ENCODE measurements at places on chromosomes 4 and X. TPM values are rescaled to one million over a fixed set of nuclear protein-coding genes. Genes with fewer than 3 reads are reported as not detected.

DNA sequence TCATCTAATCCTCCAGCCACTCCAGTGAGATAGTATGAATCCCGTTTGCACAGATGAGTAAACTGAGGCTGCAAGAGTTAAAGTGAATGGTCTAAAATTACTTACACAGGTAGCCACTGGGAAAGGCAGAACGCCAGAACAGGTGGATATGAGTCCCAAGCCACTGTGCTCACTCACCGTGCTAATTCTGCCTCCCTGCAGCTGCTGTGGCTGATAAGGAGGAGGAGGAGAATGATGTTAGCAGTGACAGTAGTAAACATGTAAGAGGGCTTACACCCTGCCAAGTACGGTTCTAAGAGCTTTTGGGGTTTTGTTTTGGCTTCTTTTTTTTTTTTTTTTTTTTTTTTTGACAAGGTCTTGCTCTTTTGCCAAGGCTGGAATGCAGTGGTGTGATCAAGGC is 90.5 kb upstream of the PRPS2 start:
- DNase-seq, result no peak

DNA sequence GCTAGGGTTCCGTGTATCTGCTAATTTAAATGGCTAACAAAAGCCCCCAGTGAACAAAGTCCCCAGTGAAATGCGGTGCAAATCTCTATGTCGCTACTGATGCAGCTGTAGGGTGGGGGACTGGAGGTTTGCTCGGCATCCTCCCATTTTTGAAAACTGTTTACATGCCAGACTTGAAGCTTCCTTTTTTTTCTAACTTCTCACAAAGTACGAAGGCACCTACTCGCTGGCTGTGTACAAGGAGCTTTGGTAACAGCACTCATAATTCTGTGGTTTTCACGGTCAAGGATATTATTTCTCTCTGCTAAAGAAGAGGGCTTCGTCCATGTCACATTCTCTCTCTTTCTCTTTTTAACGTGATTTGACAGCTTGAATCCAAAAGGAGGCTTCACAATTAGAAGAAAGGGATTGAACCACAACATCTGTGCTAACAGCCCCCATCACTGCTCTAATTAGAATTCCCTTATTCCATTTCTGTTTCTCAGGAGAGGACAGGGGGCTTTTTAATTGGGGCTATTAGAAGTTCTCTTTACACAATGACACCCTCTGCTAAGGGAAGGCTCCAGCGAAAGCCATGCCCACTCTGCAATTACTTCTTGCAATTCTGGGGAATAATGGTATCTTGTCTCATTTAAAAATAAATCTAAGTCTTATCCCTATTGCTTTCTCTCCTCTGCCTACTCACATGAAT is 46.7 kb downstream of the TMEM156 start:
- peak; percentile 21 for DNase-seq

DNA sequence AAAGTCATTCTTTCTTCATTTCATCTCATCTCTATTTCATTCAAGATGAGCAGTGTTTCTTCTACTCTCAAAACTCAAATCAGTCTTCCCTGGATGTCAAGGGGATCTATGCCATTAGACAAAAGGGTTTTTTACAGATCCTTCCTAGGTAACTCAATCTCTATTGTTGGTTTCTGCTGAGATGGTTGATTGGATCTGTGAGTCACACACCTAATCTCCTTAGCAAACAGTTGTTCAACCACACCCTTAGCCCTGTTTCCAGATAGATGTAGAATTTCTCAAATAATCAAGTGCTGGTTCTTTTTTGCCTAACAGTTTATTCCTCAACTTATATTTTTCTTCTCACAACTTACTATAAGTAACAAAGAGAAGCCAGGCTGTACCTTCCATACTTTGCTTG is 200.5 kb downstream of the KDR start:
- no peak for DNase-seq

DNA sequence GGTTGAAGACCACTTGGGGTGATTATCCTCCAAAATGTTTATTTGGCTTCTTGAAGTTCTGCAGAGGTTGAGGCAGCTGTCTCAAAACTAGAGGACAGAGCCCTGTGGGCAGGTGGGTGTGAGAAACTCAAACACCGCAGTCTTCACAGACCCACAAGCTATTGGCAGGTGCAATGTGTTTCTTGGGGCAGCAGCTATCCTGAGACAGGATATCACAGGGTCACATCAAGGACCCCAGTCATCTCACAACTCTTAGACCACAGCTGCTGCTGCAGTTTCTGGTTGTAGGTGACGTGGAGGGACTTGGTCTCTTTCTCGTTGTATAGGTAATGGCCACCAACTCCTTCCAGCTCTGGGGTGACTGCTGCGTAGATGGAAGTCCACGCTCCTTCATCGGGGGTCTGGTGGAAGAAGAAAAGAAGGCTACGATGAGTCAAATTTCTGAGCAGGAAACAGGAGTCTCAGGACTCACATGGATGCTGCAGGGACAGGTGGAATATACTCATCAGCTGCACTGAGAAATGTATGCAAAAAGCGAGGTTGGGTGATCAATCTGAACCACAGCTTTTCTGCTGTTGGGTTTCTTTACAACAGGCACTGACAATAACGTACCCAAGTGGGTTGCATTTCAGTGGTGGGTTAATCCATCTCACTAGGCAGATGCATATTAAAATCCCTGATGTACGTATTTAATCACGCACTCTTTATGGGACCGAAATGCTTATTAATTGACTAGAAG is 279.8 kb downstream of the DHRSX start:
- DNase-seq, result no peak

DNA sequence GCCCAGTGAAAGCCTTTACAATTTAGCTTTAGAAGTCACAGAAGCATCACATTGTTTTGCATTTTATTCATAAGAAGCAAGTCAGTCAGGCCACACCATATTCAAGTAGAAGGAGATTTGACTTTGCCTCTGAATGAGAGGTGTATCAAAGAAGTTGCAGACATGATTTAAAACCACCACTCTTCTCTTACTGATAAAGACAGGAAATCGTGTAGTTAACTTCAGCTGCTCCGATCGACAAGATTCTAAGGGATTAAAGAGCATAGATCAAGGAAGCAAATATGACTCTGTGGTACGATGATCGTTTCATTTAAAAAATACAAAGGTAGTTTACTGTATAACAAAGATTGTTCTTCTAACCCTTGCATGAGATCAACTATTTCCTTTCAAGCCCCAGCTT is 328.0 kb upstream of the PPP1R2C start:
- DNase-seq, result no peak

DNA sequence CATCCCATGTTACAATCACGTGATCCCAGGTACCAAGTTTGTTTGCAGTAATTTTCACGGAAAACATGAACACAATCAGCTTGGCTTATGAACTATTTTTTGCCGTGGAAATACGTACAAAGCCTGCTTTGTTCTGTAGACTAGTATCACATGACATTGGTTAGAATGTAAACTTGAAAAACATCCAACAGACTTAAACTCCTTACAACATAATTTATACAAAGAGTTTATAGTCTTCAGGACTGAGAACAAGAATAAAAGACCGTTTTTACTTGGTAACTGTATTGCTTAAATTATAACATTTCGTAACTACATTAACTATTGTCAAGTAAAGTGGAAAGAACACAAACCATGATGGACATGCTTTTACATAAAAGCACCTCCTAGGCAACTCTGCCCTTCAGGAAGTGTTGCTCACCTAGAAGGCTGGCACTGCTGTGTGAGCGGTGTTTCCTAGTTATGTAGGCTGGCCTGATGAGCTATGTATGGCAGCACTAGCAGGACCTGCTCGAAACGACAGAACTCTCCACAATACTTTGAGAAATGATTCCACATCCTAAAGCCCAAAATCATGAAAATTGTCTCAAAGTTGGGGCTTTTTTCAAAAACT is 41.8 kb upstream of the WDR1 start:
- peak; percentile 3 for DNase-seq

GRCh38 chrX:8043121-8043520 is 115.9 kb upstream of the PNPLA4 start:
- no peak for DNase-seq

The ZNF674 gene
- total RNA-seq, result 7.2 TPM

The SPANXC gene
- 107 TPM for total RNA-seq

The TLR3 gene
- total RNA-seq, result 7.0 TPM

The GAGE12F gene
- total RNA-seq, result not detected
